ENCODE measurements at places on chromosomes 3 and 15. TPM values are rescaled to one million over a fixed set of nuclear protein-coding genes. Genes with fewer than 3 reads are reported as not detected.

Gene SRPRB
- 62.9 TPM for total RNA-seq

Gene SLC12A1
- total RNA-seq: not detected

Gene LRRC2
- not detected for total RNA-seq

Gene SMAD6
- total RNA-seq: 20.7 TPM

Gene RETNLB
- total RNA-seq: not detected

Gene TEX55
- total RNA-seq: not detected

Gene CORO2B
- total RNA-seq: 3.5 TPM

Gene ZNF445
- 2.9 TPM for total RNA-seq

Gene RBP2
- total RNA-seq: not detected

Gene PLA2G4E
- total RNA-seq: not detected

Gene TYRO3
- total RNA-seq: 14.9 TPM

Gene NRG4
- total RNA-seq: 1.3 TPM

Gene ZMYND10
- 1.5 TPM for total RNA-seq

Gene CFAP20DC
- total RNA-seq: 2.5 TPM

Gene SLC6A1
- total RNA-seq: not detected

Gene BLM
- total RNA-seq: 12.6 TPM

Gene DAZL
- not detected for total RNA-seq

Gene GALNT15
- 0.04 TPM for total RNA-seq

Gene GOLGA6D
- not detected for total RNA-seq

Gene PDIA5
- total RNA-seq: 25.3 TPM

Gene EHD4
- total RNA-seq: 9.4 TPM

Gene DGKG
- 7.6 TPM for total RNA-seq

Gene IL17RE
- 1.1 TPM for total RNA-seq

Gene MINAR1
- total RNA-seq: 0.56 TPM

Gene SLC27A2
- 42.0 TPM for total RNA-seq

Gene RAB6B
- 2.5 TPM for total RNA-seq

Gene CGGBP1
- total RNA-seq: 39.9 TPM

Gene CHRM5
- not detected for total RNA-seq

Gene FBXW12
- not detected for total RNA-seq

Gene SLC30A4
- 1.7 TPM for total RNA-seq

Gene SEMA3G
- 0.12 TPM for total RNA-seq

Gene TF
- total RNA-seq: 0.60 TPM

Gene KLHL6
- total RNA-seq: not detected

Gene LMOD3
- not detected for total RNA-seq

Gene WWTR1
- total RNA-seq: 115 TPM

Gene ZNF774
- total RNA-seq: 1.3 TPM

Gene CADPS
- total RNA-seq: not detected

Gene RBMS3
- total RNA-seq: 0.48 TPM

Gene CP
- total RNA-seq: 7.0 TPM

Gene BBX
- 9.1 TPM for total RNA-seq

Gene NOX5
- total RNA-seq: 0.41 TPM

Gene HACD3
- total RNA-seq: 140 TPM

Gene CCDC66
- total RNA-seq: 6.8 TPM

Gene ABHD17C
- 29.0 TPM for total RNA-seq

Gene B3GALNT1
- 0.21 TPM for total RNA-seq

Gene CHDH
- 1.4 TPM for total RNA-seq

Gene ZNF385D
- not detected for total RNA-seq
